Prostate gland (tissue), 2 donors: ENCODE measurements at places on chromosomes 3 and 15. TPM values are rescaled to one million over a fixed set of nuclear protein-coding genes. Genes with fewer than 3 reads are reported as not detected.
A peak's percentile ranks its signal among the peaks of the same experiment; 100 is the strongest.

- DNase-seq = no peak
Measured at GRCh38 chr15:76235186-76235826, 76.0 kb downstream of the ETFA start.

GRCh38 chr15:90233387-90234095, at the start of gene CIB1:
CIB1 (minus strand) TSS chr15:90233941; CDS start chr15:90233885, 56 bp downstream.
- peak; percentile 98 for DNase-seq

DNA sequence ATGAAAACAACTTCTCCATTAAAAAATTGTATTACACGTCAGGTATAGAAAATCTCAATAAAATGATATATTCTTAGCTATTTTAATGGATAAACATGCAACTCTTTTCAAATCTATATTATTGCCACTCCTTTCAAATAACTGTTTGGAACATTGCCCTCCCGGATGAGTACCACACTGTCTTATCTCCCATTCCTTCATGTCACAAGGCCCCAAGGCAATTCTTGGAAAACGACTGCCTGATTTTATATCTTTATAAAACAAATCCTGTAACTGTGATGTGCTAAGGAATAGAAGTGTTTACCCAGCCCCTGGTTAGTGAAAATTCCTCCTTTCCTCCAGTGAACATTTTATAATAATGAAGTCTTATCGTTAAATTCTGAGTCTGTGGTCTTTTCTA, 6.2 kb upstream of the ZNF619 start:
- DNase-seq = no peak

- DNase-seq = no peak
Measured at GRCh38 chr3:39052583-39052982, 767 bp downstream of the WDR48 start.

DNA sequence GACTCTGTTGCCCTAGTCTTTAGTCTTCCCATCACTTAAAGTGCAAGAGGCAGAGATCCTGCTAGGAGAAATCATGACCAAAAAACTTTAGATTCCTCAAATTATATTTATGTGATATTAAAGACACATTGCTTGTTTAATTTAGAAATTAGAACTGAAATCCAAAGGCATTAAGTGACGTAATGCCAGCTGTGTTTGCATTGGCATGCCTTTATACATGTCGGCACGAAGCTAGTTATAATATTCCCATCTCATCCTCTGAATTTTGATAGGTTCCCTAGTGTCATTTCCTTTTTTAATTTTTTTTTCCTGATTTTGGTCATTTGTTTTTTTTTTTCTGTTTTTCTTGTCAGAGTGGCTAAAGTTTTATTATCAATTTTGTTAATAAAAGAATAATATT, 203.5 kb upstream of the ZBTB20 start:
- no peak for DNase-seq

GRCh38 chr15:37550360-37551024, 383.9 kb upstream of the TMCO5A start:
- no peak for DNase-seq

DNA sequence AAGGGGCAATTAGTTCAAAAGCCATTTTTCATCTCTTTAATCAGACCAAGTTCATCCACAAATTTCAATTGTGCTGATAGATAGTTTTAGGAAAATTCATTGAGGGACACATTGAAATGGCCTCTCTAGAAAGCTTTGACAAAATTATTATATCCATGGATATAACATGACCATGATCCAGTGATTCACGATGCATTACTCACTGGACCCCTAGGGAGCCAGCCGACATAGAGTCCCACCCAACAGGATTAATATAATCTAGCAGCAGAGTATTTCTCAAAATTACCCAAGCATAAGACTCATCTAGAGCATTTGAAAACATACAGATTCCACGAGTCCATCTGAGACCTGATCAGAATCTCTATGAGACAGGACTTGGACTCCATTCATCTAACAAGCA, 100.3 kb downstream of the FRMD5 start:
- DNase-seq = no peak

- DNase-seq = no peak
Measured at GRCh38 chr15:50790778-50791453, 25.4 kb upstream of the SPPL2A start.

- no peak for DNase-seq
Measured at GRCh38 chr15:40714144-40714543, 19.2 kb downstream of the RAD51 start.

- no peak for DNase-seq
Measured at GRCh38 chr3:159236321-159236720, 434.5 kb downstream of the MFSD1 start.

DNA sequence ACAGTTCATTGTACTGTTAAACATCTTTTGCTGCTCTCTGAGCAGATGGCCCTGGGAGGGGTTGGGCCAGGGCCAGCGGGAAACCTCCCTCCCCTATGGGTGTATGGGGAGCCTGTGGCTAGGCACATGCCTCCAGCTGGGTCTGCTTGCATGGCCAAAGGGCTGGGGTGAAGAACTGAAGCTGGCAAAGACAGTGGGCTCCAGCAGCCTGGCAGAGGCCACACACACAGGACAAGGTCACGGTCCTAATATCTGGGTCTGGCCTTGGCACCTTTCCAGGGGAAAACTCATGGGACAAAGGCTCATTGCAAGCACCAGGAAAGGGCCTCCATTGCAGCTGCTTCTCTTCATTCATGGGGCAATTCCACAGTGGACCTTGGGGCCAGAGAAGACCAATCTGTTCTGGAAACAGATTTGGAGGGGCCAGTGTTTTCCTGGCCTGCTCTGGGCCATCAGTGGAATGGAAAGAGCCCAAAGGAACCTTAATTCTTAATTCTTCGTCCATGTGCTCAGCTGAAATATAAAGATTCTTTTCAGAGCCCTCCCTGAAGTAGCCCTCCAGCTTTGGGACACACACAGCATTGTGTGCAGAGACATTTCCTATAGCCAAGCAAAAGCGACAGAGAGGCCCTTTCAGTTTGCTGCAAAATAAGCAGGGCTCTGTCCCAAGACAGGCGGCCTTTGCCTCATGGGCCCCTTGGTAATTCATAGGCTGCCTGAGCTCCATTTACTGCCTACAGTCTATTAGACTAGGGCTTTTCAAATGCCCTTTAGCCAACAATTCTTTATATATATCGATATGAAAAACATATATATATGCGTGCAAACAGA, 11.3 kb upstream of the LIMD1 start:
- no peak for DNase-seq

- no peak for DNase-seq
Measured at GRCh38 chr15:63915209-63915872, 81.6 kb upstream of the HERC1 start.

GRCh38 chr15:38598749-38599148, 34.1 kb upstream of the RASGRP1 start:
- DNase-seq = no peak

GRCh38 chr3:196024968-196025367, 56.9 kb downstream of the TFRC start:
- no peak for DNase-seq

CPNE9 gene
- not detected for total RNA-seq

MINDY2 gene
- total RNA-seq = 14.3 TPM

USP19 gene
- 98.2 TPM for total RNA-seq

PEX11A gene
- total RNA-seq = 23.3 TPM
